ENCODE measurements at places on chromosomes 16 and 17. TPM values are rescaled to one million over a fixed set of nuclear protein-coding genes. Genes with fewer than 3 reads are reported as not detected.
A peak's percentile ranks its signal among the peaks of the same experiment; 100 is the strongest.

The NOS2 gene
- total RNA-seq: not detected

The KCNH6 gene
- total RNA-seq: not detected

- no peak for DNase-seq
Measured at GRCh38 chr17:57284583-57284982, 28.3 kb downstream of the MSI2 start.

GRCh38 chr17:63434951-63435571, 11.0 kb downstream of the CYB561 start:
- no peak for DNase-seq

DNA sequence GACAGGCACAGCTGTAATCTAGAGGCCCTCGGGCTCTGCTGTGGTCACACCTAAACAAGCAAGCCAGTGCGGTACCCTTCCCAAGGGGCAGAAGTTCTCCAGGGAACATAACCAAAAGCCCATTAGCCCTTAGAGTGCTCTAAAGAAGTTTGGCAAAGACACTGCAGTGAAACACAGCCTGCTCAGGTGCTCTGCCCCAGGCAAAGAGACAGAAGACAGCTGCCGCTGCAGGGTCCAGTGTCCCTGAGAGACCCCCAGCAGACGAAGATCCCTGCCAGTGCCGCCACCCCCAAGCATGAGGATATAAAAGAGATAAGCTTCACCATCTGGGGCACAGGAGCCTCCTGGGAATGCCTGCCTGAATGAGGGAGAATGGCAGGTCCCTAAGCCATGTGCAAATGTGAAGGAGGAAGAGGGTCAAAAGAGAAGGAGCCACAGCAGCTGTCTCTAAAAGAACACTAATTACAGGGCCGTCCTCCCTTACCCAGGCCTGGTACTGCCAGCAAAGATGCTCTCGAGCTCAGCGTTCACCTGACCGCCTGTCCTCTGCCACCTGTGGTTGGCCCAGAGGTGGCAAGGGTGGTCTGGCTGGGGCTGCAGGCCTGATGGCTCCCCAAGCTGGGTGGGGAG, 29.7 kb downstream of the CUEDC1 start:
- no peak for DNase-seq

The C17orf67 gene
- 0.48 TPM for total RNA-seq

DNA sequence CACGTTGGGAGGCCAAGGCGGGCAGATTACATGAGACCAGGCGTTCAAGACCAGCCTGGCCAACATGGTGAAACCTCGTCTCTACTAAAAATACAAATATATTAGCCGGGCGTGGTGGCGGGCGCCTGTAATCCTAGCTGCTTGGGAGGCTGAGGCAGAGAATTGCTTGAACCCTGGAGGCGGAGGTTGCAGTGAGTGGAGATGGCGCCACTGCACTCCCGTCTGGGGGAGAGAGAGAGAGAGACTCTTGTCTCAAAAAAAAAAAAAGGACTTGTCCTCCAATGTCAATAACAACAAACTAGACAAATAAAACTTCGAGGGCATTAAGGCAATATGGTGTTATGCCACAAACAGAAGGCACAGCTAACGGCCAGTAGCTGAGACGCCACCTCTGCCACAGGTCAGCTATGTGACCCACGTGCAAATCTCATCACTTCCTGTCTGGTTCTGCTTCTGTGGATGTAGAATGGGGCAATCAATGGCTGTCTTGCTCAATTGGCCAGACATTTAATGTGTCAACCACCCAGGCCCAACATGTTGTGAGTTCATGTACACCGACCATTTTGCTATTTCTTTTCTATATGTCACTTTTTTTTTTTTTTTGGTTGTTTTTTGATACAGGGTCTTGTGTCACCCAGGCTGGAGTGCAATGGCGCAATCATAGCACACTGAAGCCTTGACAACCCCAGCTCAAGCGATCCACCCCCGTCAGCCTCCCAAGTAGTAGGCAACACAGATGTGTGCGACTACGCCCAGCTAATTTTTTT, 834 bp upstream of the TXNDC11 start:
- DNase-seq: peak; percentile 35

The PRKCB gene
- 17.8 TPM for total RNA-seq

DNA sequence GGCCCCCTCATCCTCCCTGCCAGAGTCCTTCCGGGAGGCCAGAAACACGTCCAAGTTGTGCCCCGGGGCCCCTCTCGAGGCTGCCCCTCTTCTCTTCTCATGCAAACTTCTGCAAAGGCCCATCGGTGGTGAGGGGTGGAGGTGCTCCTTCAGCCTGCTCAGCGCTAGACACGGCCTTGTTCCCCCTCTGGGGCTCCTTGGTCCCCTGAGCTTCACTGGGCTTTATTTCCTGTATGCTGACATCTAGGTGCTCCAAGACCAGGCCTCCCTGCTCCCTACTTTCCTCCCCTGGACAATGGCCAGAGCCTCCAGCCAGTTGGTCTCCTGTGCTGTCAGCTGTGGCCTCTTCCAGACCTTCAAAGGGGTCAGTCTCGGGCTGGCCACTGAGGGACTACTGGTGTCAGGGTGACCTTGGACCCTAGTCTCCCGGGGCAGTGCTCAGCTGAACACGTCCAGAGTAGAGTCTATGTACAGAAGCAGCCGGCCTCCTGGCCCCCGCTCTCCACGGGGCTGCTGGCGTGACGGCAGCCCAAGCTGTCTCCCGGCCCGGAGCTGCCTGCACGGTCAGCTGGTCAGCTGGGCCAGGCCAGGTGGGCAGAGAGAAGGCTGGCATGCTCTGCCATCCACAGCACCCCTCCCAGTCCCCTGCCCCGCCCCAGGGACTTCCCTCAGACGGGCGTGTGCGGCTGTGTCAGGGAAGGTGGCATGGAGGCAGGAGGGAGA, 1.7 kb upstream of the PRR35 start:
- DNase-seq: no peak

GRCh38 chr16:81537721-81538561, 93.3 kb downstream of the CMIP start:
- DNase-seq: no peak

DNA sequence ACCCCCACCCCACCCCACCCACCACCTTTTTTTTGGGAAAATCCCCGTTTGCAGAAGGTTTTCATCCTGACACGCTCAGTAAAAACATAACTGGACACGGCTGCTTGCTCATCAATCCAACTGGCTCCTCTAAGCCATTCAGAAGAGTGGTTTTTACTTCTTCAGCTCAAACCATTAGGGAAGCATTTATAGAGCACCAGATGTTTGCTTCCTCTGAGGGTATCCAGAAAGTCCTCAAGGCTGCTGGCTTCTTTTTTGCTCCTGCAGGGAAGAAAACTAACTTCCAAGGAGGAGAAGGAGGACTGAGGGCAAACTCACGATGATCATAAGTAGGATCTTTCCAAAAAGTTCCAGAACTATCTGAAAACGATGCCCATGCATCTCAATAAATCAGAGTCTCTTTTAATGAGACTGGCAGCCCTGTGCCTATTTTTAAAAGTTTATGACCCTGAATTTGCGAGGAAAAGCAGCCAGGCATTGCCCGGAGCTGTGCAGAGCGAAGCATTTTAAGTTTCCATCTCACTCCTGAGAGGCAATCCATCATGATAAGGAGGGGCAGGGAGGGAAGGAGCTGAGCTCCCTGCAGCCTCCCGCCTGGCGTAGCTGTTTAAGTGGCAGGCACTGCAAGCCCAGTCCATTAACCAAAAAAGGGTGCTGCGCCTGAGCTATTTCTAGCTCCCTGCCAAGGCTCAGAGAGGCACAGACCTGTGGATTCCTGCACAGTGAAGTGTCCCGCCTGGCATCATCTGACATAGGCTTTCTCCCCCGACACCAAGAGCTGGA, 146.3 kb upstream of the FOXF1 start:
- peak; percentile 81 for DNase-seq

- no peak for DNase-seq
Measured at GRCh38 chr17:40561871-40562611, 3.2 kb downstream of the CCR7 start.

GRCh38 chr16:49453983-49454382, 80.4 kb downstream of the C16orf78 start:
- DNase-seq: no peak

GRCh38 chr17:62625870-62626200, 1.6 kb upstream of the MRC2 start:
- peak; percentile 98 for DNase-seq

- no peak for DNase-seq
Measured at GRCh38 chr16:79380995-79381602, 219.4 kb downstream of the MAF start.

The LASP1 gene
- 266 TPM for total RNA-seq

DNA sequence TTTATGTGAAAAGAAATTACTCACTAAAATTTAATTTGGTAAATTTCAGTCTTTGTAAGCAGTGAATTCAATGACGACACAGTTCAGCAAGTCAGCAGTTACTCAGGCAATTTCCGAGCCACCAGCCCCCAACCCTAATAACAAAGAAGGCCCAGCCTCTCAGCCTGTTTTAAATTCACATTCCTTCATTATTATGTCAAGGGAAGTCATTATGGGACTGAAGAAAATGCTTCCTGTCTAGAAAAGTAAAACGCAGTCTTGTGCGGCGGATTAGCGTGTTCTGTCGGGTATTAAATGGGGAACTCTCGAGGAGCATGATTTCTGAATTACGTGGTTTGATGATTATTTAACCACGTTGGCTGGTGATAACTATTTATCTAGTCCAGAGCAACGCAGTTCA, 177.6 kb downstream of the AIPL1 start:
- DNase-seq: peak; percentile 43

The SNAI3 gene
- total RNA-seq: not detected

DNA sequence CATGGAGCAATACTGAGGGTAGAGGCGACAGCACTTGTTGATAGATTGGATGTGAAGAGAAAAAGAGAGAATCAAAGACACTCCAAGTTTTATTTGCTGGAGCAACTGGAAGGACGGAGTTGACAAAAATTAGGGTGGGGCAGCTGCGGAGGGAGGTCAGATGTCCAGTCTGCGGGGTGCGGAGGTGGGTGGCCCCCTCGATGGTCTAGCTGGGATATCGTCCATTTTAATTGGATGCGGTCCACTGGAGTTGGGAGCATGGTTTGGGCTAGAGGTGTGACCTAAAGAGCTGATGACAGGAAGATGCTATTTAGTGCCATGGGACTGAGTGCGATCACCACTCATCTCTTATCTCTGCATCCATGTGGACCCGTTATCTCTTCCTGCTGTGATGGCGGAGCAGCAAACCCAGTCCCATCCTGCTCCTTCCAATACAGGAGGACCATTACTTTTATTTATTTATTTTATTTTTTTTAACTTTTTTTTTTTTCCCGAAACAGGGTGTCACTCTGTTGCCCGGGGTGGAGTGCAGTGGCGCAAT, 48.3 kb upstream of the CBX4 start:
- no peak for DNase-seq

GRCh38 chr16:68696514-68696913, 40.6 kb upstream of the CDH1 start:
- no peak for DNase-seq

DNA sequence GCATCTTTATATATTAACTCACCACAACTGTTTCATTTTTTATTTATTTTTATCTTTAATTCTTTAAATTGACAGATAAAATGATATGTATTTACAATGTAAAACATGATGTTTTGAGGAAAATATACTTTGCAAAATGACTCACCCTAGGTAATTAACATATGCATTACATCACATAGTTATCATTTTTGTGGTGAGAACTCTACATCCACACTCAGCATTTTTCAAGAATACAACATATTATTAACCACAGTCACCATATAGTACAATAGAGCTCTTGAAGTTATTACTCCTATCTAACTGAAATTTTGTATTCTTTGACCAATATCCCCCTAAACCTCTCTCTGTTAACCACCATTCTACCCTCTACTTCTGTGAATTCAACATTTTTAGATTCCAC, 194.7 kb upstream of the KIF2B start:
- DNase-seq: no peak

GRCh38 chr17:35891269-35891668, 11.1 kb upstream of the CCL5 start:
- no peak for DNase-seq

The SSTR5 gene
- total RNA-seq: not detected

The BOLA2B gene
- 110 TPM for total RNA-seq

- DNase-seq: no peak
Measured at GRCh38 chr16:56669840-56670619, 416 bp downstream of the MT1H start.

The OR1A1 gene
- 5.5 TPM for total RNA-seq

GRCh38 chr17:36675250-36675649, 73.9 kb downstream of the MRM1 start:
- DNase-seq: no peak

DNA sequence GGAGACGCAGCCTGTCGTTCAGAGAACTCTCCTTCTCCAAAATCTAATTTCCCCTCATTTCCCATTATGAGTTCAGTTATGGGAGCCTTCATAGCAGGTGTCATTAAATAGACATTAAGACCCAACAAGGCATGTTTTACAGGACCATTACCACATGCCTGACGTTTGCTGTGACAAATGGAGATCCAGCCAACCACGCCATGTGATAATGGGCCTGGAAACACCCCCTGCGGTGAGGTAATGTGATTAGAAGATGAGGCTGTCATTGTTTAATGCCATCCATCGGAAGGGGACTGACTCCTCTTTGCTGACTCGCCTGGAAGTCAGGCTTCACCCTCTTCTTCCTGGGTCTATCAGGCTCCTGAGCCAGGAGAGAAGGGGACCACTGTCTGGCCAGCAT, 76.9 kb downstream of the WSCD1 start:
- DNase-seq: no peak

DNA sequence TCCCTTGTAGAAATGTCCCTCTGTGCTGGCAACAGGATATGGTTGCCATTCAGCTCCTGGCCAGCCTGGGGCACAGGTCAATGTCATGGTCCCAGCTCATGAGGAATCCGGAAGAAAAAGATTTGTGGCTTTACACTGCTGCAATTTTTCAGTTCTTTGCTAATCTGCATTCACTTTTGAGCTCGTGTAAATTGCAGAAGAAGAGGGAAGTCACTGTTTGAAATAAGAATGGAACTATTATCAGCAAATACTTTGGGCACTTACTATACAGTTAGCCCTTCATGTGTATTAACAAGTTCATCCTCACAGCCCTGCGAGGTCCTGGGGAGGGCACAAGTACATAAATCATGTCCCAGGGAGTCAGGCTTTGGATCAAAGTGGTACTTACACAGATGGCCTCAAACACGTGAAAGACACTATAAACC, 14.2 kb downstream of the SLC47A2 start:
- DNase-seq: no peak

DNA sequence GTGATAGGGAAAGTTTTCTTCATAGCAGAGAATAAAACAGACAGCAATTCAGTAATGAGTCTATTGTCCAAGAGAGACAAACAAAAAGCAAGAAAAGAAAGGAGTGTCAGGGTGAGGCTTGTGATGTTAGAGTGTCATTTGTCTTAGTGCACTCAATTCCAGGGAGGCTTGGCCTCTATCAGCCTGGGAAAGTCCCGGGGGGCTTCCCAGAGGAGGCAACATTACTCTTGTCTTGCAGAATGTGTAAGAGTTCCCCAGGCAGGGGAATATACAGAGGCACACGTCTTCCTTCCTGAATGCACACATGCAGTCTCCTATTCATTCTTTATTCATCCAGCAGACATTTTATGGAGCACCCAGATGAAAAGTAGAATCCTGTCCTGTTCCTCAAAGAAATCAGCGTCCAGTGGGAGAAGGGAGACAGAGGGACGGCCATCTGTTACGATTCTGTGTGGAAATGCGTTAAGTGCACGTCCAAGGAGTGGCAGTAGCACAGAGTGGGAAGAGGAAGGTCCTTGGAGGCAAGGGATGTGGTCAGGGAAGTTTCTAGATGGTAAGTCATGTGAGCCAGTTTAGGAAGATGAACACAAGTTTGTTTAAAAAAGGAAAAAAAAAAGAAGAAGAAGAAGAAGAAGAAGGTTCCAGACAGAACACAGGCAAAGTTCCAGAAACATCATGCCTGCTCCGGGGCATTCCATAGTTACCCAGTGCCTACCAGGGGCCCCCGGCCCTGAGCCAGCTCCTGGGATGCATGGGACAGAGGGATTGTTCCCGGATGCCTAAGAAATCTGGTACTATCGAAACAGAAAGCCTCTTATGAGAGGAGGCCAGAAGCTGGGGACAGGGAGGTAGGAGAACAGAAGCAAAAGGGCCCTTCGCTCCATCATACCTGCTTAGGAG, 21.1 kb downstream of the CACNG4 start:
- DNase-seq: no peak
